ENCODE measurements at places on chromosomes 7 and 10. TPM values are rescaled to one million over a fixed set of nuclear protein-coding genes. Genes with fewer than 3 reads are reported as not detected.

The IL6 gene
- 0.99 TPM for total RNA-seq

The BTBD16 gene
- not detected for total RNA-seq

The CALN1 gene
- total RNA-seq = 0.52 TPM

The ZNF503 gene
- 20.8 TPM for total RNA-seq

The RBP3 gene
- not detected for total RNA-seq

The KCND2 gene
- 0.52 TPM for total RNA-seq

GRCh38 chr7:42833411-42833810 is 78.5 kb downstream of the C7orf25 start:
- no peak for DNase-seq

DNA sequence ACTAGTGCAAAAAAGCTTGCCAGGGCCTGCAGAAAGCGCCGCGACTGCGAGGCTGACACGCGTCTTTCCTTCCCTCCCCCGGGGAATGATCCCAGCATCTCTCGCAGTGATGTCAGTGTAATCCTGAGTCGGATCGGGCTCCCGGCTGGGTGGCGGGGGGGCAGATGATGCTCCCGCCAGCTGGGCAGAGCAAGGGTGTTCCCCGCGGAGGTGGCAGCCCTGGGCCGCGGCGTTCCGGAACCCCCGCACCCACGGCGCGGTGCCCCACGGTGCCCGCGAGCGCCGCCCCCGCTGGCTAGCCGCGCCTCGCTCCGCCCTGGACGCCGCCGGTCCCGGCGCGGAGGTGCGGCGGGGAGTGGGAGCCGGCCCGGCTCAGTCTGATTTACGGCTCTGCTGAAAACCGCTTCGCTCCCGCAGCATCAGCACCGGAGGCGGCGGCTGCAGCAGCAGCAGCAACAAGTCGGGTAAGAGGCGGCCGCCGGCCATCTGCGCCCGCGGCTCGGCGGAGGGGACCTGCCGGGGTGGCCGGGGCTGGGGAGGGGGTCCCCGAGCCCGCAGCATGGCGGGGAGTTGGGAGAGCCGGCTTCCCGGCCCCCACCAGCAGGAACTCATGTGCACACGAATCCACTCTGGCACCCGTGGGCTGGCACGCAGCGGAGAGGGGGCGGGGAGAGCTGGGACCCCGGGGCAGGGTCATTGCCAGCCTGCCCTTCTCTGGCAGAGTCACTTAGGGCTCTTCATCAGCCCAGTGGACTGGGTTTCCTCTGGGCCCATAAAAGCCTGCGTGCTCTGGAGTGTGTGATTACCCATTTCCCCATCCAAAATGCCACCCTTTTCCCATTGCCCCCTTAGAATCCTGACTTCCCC is at the start of gene ZNF365:
TSS of gene ZNF365 (plus strand) at position 375 of the 867 bp plus-strand sequence. CDS start 1,825 bp downstream, outside the sequence.
- peak; percentile 16 for DNase-seq

DNA sequence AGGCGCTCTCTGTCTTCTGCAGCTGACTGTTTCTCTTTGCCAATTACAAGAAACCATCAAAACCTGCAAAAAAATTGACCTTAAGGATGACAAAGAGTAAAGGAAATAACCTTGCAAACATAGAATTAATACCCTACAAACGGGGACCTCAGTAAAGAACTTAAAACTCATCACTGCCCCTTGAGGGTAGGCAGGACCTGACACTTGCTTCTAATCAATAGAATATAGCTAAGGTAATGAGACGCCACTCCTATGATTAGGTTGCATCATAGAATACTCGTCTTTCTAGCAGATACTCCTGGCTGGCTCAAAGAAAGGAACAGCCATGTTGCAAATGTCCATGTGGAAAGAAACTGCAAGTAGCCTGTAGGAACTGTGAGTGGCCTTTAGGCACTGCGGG is 140.0 kb downstream of the XPNPEP1 start:
- no peak for DNase-seq

DNA sequence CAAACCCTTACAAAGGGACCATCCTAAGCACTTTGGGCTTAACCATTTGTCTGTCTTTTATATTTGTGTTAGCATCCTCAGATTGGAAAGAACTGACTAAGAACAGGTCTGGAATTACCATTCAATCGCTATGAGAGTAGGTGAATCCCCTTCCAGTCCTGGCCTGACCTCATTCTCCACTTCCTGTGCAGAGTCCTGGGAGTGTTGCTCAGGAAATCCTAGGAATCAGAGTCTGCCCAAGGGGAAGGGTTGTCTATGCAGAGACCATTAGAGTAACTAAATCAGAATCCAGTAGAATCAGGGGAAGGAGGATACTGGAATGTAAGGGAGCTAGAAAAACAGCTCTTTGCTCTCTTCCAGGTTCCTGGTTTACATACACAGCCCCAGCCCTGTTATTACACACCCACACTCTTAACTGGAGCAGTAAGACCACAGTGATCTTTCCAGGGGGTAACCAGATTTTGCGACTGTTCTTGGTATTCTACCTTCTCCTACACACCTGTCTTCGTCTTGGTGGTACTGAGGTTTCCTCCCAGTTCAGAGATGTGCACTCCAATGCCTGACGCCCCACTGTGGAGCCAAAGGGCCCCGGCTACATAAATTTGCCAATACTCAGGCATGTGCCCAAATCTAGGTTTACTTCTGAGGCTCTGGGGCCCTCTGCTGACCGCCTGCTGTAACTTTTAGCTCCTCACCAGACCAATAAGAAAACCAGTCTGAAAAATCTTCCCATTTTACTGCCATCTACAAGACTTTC is 103.7 kb downstream of the RNF216 start:
- peak; percentile 51 for DNase-seq

- DNase-seq = no peak
Observed at GRCh38 chr10:14416308-14416700, 85.6 kb upstream of the FRMD4A start.

- no peak for DNase-seq
Observed at GRCh38 chr10:17883621-17884020, 68.1 kb upstream of the SLC39A12 start.

GRCh38 chr7:112204499-112205342 is 1.5 kb downstream of the DOCK4 start:
- no peak for DNase-seq

DNA sequence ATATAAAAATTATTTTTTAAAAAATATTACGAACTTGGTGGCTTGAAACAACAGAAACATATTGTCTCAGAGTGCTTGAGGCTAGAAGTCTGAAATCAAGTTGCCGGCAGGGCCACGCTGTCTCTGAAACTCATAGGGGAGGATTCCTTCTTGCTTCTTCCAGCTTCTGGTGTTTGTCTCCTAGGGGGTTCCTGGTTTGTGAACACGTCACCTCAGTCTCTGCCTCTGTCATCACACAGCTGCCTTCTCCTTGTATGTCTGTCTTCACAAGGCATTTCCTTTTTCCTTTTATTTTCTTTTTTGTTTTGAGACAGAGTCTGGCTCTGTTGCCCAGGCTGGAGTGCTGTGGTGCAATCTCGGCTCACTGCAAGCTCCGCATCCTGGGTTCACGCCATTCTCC is 12.7 kb upstream of the SNX8 start:
- DNase-seq = no peak

GRCh38 chr7:1933066-1933750 is 263.1 kb downstream of the ELFN1 start:
- no peak for DNase-seq

DNA sequence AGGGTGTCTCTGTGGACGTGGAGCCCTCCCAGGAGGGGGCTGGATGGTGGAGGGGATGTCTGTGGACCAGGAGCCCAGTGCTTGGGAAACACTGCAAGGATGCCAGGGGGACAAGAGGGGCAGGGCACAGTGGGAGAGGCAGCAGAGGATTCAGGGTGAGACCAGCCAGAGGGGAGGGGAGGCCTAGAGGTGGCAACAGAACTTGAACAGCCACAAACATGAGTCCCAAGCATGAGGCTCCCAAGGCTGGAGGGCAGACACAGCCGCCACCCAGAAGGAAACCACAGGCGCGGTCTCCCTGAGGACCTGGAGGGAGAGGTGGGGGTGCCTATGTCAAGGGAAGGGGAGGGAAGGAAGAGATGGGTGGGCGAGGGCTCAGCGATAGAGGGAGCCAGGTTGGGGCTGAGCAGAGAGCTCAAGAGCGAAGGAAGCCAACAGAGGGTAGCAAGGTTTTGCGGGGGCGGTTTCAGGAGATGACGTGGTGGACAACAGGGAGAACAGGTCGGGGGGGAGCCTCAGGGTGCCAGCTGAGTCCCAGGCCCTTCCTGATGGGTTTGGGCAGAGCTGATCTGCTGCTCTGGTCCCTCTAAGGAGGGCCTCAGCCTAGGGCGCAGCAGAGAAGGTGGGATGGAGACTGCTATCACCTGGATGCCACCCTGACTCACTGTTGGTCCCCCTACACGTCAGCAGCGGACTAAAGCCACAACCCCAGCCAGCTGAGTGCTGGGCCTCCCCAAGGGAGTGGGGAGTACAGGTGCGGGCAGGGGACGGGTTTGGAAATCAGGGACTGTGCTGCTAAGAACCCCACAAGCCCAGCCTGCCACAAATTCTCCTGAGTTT is 6.7 kb upstream of the PILRA start:
- no peak for DNase-seq

DNA sequence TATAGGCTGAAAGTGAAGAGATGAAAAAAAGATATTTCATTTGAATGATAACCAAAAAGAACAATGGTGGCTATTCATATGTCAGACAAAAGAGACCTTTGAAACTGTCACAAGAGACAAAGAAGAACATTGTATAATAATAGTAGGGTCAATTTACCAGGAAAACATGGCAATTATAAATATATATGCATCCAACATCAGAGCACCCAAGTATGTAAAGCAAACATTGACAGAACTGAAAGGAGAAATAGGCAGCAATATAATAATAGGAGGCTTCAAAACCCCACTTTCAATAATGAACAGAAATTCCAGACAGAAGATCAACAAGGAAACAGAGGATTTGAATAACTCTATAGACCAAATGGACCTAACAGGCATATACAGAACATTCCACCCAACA is 876.2 kb downstream of the GRID1 start:
- no peak for DNase-seq

DNA sequence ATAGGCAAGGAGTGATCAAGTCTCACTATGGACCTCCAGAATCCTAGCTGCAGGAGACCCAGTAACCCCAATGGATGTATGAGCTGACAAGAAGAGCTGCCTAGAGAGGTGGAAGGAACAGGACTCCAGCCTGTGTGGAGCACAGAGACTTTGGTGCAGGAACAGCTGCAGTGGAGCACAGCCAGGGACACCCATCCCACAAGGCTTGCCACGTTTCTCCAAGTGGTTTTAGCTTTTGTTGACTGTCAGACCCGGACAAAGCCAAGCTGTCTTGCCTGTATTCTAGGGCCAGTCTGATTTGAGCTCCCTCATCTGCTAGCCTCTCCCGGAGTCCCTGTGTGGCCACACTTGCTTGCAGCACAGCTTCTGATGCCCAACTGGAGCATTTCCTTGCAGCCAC is 224.7 kb downstream of the CHRM2 start:
- no peak for DNase-seq

Data from body of pancreas (tissue), 4 donors.